ENCODE measurements at places on chromosomes 4 and X.

DNA sequence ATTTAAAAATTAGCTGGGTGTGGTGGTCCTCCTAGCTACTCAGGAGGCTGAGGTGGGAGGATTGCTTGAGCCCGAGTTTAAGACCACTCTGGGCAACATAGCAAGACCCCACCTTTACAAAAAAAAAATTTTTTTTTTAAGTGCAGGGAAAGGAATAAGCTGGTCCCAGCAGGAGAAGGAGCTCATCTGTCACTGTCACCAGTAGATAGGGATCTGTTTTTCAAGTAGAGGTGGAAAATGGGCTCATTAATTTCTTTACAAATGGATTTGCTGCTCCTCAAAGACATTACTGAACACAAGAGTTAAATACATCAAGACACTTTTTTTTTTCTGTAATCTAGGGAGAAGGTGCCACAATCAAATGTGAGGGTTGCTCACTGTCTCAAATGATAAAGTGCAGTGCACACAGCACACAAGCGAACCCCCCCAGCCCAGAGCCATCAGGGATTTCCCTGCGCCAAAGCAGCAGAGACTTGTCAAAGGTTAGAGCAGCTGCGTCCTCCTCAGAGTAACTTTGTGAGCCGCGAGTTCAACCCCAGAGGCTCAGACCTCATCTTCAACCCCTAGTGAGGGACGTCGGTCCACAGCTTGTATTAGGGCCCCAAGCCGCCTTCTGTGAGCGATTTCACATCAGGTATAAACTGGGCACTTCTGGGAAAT lies 14.3 kb upstream of the MTNR1A start:
- no peak for DNase-seq

DNA sequence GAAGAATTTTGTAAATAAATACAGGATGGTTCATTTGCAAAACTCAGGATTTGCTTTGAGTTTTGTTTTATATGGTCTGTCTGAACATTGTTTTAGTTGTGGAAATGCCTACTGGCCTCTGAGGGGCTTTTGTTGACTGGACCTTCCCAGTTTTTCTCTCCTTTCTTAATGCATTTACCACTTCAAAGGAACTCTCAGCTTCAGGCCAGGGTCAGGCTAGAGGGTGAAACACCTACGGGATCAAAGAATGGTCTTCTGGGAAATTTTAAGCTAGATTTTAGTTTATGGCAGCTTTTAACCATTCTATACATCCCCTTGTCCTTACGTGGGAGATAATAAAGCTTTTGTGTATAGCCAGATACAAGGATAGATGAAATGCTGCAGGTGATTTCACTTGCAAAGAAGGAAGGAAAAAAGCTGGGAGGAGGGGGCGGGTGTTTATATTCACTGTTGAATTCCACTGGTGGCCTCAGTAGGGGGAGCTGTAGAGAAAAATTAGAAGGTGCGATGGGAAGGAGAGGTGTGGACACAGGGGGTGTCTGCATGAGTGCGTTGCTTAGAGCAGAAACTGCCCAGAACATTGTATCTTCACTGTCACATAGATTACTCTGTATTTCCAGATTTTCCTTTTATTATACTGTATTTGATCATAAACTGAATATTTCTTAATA lies 151.8 kb downstream of the TSPAN5 start:
- DNase-seq = no peak

DNA sequence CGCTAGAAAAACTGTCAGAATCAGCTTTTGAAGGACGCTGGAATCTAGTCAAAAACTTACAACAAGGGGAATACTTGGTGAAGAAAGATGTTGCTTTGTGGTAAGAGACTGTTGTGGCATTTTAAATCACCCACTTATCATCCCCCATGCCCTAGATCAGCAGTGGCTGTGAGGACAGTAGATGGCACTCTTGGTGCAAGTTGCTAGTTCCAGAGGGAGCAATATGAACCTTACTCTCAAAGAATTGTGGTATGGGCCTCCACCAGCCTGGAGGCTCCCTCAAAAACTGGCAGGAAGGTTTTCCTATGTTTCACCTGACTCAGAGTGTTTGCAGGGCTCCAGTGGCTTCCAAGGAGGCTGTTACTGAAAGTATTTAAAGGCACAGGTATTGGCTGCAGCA lies 37.7 kb upstream of the SLC16A2 start:
- peak; percentile 21 for DNase-seq

- DNase-seq = no peak
These were observed 50.2 kb downstream of the GPRIN3 start for GRCh38 chr4:89257376-89257775.

DNA sequence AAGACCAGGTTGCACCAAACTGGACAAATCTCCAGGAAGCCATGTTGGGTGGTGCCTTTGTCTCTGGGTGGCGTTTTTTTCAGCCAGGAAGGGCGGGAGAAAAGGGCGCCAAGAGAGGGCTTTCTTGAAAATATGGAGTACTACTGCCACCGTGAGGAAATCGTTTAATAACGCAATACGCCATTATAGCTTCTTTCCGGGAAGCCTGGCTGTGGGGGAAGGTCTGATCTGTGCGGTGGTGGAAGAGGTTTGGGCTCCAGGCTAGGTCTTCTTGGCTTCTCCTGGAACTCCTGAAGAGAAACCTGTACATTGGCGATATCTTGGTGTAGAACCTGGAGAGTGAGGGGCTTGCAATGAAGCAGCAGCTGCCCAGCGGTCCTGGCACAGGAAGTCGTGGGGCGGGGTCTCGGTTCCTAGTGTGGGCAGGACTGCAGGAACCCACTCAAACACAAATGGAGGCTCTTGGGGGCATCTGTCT lies 202.7 kb downstream of the OR13H1 start:
- no peak for DNase-seq

DNA sequence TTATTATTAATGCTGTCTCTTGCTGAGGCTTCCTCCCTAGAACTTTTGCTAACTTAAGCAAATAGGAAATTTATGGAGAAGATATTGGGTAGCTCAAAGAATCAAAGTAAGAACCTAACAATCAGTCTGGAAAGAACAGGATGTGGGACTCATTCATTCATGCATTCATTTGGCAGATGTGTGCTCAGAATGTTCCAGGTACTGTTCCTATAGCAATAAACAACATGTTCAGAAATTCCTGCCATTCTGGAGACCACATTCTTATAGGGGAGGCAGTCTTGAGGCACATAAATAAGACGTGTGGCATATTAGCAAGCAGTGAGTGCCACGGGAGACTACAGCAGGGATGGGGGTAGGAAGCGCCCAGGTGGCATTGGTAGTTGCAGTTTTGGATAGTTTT lies 5.0 kb downstream of the GRK4 start:
- DNase-seq = no peak

DNA sequence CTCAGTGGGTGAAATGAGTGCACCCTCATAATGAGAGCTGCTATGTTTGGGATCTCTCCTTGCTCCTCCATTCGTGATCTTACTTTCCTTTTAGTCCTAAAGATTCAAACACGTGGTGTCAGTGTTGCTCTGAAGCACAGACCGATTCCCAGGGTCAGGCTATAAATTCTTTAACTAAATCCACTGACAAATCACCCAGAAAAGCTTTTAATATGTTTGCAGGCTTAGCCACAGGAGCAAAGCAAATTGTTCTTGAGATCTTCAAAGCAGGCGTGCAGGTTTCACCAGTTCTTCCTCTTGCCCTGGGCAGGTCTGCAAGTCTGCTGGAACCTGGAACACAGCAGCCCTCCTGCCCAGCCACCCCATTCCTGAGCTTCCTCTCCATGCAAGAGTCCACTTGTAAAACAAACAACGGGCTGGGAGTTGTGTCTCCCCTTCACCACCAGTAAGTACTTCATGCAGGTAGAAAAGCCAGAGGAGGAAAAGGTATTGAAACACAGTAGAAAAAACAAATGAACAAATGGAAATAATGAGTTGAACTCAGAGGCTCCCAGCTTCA lies 70.1 kb upstream of the ENPP6 start:
- DNase-seq = peak; percentile 62

GRCh38 chr4:57661517-57662090 lies 551.4 kb upstream of the IGFBP7 start:
- no peak for DNase-seq

- no peak for DNase-seq
These were observed 995.1 kb downstream of the PCDH7 start for GRCh38 chr4:31715302-31715701.

DNA sequence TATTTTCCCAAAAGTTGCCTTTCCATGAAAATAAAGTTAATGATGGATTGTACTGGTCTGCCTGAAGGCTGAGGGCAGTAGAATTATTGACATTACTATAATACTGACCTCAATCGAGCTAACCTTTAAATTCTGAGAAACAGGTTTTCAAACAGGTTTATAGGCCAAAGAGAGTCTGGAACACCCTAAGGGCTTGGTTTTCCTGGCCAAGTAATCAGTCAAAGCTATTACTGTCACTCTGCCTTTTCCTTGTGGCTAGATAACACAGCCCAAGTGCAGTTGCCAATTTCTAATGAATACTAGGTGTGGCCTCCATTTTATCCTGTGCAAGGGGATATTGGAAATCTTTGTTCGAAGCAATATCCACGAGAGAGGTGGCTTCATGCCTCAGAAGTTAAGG lies 75.2 kb downstream of the INTS12 start:
- DNase-seq = no peak

DNA sequence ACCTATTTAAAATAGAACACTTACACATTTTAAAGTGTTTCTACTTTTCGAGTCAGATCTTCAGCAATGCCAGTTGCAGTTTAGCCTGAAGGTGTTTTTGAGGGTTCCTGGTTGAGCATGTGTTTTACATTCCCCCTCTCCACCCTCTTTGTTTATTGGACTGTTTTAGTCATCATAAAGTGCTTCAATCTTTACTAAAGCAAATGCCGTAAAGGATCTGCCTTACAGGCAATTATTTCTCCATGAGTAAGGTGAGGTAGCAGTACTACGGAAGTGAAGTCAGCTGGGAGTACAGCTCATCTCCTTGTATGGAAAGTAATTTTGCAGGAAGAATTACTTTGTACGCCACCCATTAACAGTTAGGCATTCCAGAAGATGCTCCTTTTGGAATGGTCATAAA lies 36.9 kb downstream of the PDLIM5 start:
- no peak for DNase-seq

GRCh38 chrX:20529301-20529700 lies 262.6 kb upstream of the RPS6KA3 start:
- DNase-seq = no peak

DNA sequence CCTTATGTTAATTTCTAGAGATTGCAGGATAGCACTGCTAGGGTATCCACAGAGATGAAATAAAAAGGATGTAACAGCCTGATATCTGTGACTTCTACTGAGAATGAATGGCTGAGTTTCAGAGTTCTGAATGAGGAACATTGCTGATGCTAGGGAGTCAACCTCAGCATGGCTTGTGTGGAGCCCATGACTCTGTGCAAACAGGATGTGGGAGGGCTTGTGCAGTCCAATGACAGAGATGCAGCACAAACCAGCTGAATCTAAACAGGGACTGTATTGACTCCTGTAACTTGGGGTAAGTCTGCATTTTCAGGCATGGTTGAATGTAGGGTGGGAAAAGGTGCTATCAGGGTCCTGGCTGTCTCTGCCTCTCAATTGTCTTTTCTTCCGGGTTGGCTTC lies 5.3 kb upstream of the RASL11B start:
- DNase-seq = no peak
